Left lung (tissue), 14 donors: ENCODE measurements at places on chromosomes 4 and X. TPM values are rescaled to one million over a fixed set of nuclear protein-coding genes. Genes with fewer than 3 reads are reported as not detected.

The IL15 gene
- total RNA-seq: 4.8 TPM

DNA sequence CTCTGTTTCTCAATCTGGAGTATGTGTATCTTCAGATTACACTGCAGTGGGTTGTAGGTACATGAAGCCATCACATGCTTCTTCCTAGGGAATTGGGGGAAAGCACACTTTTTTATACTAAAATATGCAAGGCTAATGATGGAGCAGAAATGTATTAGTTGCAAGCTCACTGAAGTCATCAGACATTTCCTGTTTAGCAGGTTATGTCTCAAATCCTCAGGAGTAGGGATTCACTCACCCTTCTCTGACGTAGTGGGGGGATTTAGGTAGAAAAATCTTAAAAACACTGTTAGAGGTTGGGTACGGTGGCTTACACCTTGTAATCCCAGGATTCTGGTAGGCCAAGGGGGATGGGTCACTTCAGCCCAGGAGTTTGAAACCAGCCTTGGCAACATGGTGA, 128.4 kb upstream of the GPC4 start:
- DNase-seq: no peak

GRCh38 chr4:139933541-139933940, 220.4 kb downstream of the MAML3 start:
- no peak for DNase-seq

The SLAIN2 gene
- total RNA-seq: 87.0 TPM

GRCh38 chr4:2647403-2648158, 108.6 kb downstream of the TNIP2 start:
- no peak for DNase-seq

DNA sequence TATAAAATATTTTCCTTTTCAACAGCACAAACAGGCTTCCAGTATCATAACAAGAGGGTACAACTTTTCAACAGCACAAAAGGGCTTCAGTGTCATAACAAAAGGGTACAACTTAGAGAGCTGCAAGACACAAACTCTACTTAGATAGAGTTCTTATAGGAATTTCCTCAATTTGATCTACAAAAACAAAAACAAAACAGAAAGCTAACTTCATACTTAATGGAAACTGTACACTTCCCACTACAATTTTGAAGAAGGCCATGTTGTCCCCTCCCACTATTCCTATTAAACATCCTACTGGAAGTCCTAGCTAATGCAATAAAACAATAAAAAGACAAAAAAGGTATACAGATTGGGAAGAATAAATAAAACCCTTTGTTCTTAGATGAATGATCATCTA, 96.7 kb downstream of the CENPC start:
- no peak for DNase-seq

DNA sequence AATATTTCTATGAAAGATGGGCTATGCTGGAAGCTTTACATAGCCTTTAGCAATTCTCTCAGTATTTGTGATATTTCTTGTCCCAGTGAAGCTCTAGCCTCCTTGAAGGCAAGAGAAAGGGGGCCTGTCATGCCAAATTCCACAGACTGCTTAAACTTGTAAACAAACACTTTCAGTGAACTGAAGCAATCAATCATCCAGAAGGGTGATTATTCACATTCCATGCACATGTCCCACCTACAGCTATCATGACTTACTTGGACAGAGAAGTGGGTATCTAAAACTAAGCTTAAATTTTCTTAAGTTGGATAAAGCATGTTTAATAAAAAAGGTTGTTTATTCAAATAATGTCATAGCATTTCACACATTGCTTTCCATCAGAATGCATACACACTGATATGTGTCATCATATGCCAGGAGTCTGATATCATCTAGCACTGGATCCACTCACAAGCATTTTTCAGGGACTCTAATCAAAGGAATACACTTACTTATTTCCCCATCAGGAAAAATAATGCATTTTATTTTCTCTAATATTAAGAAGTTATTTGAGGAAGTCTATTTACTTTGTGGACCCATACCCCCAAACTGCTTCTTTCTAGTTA, 1.2 kb upstream of the FSTL5 start:
- DNase-seq: no peak

The MAGEC3 gene
- total RNA-seq: not detected

GRCh38 chr4:159983082-159983481, 880.2 kb downstream of the RAPGEF2 start:
- no peak for DNase-seq

GRCh38 chr4:99754756-99755155, 61.9 kb upstream of the DAPP1 start:
- DNase-seq: no peak

DNA sequence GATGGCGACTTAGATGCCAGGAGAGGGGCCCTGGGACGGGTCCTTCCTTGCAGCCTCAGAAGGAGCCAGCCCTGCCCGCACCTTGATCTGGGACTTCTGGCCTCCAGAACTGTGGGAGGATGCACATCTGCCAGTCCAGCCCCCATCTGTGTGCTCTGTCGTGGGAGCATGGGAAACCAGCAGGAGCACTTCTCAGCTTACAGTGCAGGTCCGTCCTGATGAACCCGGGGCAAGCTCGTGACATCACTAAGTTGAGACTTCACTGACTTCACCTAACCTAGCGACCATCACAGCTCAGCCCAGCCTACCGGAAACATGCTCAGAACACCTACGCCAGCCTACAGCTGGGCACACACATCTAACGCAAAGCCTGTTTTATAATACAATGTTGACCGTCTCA, 38.1 kb downstream of the ABLIM2 start:
- DNase-seq: no peak

The PF4V1 gene
- not detected for total RNA-seq

The ADH1B gene
- total RNA-seq: 312 TPM

The NIPAL1 gene
- 3.1 TPM for total RNA-seq

DNA sequence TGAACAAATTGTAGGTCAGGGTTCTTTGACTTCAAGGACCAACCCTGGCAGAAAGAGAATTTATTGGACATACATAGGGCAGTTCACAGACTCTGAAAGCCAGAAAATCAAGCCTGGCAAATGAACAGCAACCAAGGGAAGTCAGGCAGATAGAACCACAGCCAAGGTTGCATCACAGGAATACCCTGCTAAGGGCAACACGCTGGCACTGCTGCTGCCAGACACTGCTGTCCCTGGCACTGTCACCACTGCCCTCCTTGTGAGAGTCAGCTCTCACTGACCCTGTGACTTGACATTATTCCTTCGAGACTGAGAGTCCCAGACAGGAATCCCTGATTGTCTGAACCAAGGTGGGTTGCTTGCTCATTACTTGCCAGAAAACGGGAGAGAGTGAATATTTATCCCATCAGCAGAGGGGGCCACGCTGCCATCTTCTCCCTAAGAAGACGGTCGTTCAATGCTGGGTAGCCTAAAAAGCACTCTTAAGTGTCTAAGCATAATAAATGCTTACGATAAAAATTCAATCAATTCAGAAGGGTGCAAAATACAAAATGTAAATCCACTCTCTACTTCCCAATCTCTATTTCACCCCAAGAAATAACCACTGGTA, 23.2 kb upstream of the PTTG2 start:
- no peak for DNase-seq

The WDFY3 gene
- total RNA-seq: 86.7 TPM

The TRAM1L1 gene
- 0.81 TPM for total RNA-seq

The SEC24D gene
- 97.0 TPM for total RNA-seq

GRCh38 chr4:156970501-156971164, 966 bp downstream of the PDGFC start:
- peak; percentile 68 for DNase-seq

- no peak for DNase-seq
Measured at GRCh38 chr4:20805716-20806115, 105.5 kb downstream of the PACRGL start.

GRCh38 chr4:104382961-104383360, 111.7 kb downstream of the CXXC4 start:
- no peak for DNase-seq
